Myocyte (in vitro differentiated cells): ENCODE measurements at places on chromosomes 11 and 22.
A peak's percentile ranks its signal among the peaks of the same experiment; 100 is the strongest.

DNA sequence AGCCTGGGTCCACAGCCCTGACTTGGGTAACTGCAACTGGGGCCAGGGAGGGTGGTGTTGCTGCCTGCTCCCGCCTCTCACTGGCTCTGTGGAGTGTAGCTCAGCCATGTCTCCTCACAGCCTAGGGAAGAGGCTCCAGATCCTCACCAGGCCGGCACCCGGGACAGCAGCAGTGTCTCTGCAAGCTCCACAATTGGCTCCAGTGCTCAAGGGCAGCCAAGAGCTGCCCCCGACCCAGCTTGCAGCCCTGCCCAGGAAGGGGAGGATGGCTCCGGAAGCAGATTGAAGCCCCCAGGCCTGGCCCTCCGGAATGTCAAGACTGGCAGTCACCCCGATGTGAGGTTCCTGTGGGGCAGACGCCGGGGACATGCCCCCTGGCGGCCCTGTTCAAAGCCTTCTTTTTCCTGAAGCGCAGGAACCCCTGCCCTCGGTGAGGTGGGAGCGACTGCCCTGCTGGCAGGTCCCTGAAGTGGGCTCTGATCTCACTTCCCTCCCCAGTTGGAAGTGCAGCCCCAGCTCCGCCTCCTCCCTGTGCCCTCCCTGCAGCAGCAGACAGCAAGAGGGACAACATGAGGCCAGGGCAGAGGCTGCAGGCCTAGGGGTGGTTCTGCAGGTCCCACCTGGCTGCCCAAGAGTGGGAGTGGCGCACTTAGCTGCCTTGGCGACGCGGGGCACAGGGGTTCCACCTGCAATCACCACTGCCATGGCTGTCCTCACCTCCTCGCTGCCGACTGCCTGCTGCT, 816.2 kb upstream of the LUZP2 start:
- DNase-seq, result no peak

GRCh38 chr11:117877120-117877784, 794 bp upstream of the FXYD6 start:
- no peak for DNase-seq

DNA sequence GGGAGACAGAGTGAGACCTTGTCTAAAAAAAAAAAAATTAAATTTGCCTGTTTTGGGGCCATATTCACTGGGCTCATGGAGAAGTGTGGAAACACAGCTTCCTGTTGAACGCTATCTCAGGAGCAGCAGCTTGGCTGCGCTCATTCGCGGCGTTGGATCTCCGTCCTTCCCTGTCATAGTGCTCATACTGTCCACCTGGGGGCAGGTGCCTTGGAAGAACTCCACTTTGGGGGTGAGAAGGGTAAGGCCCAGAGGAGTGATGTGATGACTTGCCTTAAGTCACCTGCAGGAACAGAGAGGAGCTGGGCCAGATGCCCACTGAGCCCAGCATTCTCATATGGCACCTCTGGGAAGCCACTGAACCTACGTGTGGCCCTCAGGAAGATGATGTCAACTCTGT, 82.8 kb downstream of the CABIN1 start:
- DNase-seq, result no peak

DNA sequence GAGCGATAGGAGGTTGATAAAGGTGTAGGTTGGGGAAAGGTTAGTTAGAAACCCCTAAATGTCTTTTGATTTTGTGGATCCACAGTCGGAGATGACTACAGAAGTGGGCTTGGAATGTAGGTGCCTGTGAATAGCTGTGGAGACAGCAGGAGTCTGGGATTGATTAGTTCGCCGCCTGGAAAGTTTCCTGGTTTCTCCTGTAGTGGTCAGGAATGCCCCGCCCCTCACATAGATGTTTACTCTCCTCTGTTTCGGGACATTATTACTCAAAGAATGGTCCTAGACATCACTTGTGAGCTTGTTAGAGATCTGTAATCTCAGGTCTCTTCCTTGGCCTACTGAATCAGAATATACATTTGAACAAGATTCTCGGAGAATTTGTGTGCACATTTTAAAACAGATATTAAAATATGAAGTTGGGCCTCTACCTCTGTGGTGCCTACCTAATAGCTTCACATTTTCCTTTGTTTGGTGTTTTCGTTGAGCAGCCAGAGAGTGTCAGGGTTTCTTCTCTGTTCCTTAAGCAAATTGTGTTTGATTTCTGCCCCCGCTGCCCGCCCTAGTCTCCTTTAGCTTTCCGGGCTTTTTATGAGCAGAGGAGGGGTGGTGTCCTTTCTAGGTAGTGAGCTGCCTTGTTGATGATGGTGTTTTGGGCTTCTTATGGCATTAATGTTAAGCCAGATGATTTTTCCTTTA, 89.4 kb downstream of the PPP6R3 start:
- no peak for DNase-seq

GRCh38 chr11:128336203-128336602, 251.2 kb downstream of the ETS1 start:
- DNase-seq, result peak; percentile 36

DNA sequence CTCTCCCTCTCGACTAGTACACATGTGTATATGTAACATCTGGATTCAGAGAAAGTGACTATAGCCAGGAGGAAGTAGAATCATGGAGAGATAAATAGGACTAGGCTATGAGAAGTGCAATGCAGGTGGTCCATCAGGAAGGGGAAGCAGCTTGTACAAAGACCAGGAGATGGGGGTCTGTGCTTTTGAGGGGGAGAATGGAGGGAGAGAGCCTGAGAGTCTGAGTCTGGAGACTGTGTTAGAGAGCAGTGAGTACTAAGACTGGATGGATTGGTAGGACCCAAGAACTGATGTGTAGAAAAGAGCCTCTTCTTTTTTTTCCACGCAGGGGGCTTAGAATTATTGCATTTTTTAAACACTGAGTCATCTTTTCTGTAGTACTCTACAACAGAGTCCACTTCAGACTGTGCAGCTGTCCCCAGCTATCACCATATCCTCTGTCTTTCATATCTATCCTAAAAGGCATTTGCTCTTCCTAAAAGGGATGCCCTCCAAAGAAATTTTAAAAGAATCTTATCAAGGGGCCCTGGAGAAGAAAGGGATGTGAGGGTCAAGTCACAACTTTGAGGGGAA, 80.4 kb downstream of the BDNF start:
- DNase-seq, result peak; percentile 67

DNA sequence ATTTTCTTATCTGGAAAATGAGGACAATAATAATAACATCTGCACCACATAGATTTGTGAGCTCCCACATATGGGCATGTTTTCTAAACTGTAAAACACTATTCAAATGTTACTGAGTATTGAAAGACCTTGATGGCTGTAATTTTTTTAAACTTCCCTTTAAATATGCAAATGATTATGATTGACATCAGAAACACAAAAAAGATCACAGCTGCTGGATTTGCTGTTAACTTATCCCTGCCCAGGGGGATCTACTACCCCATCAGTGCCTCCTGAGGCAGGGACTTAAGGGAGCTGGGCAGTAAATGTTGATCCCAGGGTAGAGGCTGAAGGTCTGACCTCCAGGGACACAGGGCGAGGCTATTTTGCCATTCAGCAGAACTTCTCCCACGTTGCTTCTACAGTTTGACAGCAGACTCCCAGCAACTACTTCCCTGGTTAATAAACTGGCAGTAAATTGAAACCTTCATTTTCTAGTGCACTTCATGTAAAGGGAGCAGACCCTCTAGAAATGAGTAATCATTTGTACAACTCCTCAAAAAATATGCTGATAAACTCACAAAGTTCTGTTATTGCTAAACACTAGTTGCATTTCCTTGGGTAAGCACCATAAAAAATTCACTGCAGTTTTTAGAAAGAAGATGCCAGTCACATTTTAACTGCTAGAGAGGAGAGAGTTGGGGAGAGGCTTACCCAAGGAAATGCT, 20.3 kb downstream of the TMPRSS5 start:
- DNase-seq, result no peak

DNA sequence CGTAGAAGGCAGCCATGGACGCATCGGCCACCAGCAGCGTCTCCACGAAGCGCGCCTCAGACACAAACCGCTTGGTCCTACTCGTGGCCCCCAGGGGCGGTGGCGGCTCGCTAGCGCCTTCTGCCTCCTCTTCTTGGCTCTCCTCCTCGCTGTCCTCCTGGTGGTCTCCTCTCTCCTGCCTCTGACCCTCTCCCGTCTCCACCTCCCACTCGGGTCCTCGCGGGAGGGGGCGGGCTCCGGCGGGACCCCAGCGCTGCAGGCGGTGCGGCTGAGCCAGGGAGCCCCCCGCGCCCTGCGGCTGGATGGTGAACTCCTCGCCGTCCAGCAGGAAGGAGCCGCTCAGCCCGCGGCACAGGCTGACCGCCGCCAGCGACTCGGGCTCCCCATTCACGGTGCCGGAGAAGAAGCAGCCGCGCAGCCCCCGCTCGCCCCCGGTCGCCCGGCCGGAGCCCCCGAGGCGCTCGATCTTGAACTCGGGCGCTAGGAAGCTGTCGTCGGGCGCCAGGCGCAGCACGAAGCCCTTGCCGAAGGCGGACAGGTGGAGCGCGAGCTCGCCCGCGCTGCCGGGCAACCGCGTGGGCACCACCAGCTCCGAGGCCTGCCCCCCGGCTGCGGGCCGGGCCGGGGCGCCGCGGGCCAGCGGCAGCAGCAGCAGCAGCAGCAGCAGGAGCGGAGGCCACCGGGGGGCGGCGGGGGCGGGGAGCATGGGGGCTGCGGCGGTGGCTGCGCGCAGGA, 661 bp downstream of the ADAMTS8 start:
- no peak for DNase-seq

- no peak for DNase-seq
Observed at GRCh38 chr11:122951211-122951610, 30.4 kb downstream of the BSX start.

DNA sequence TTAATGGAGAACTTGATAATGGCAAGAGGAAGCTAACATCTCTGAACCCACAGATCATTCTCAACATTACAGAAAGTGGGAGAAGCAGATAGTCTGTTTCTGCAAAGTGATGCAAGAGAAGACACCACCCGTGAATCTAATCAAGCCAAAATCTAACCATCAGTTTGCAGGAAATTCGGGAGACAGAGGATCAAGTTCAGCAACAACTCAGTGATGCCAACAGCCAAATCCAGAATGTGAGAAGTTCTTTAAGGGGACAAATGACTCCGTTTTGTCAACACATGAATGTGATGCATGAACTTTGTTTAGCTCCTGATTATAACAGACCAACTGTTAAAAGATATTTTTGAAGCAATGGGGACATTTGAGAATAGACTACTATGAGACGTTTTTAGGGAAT, 95.2 kb upstream of the LDLRAD3 start:
- DNase-seq, result no peak

DNA sequence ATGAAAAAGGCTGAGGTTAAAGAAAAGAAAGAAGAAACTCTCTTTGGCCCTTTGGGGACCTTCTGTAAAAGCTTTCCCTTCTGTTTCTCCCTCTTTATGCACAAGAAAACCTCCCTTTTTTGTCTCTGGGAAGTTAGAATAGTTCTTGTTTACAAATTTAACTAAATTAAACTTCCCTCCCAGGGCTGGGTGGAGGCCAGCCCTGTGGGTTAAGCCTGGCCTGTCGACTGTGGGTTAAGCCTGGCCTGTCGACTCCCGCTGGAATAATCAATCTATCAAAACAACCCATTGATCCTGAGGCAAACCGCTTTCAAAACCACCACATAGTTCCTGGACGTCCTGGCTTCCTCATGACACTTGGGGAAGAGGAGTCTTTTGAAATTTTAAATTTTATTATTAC, 1.2 kb upstream of the DRG1 start:
- no peak for DNase-seq

DNA sequence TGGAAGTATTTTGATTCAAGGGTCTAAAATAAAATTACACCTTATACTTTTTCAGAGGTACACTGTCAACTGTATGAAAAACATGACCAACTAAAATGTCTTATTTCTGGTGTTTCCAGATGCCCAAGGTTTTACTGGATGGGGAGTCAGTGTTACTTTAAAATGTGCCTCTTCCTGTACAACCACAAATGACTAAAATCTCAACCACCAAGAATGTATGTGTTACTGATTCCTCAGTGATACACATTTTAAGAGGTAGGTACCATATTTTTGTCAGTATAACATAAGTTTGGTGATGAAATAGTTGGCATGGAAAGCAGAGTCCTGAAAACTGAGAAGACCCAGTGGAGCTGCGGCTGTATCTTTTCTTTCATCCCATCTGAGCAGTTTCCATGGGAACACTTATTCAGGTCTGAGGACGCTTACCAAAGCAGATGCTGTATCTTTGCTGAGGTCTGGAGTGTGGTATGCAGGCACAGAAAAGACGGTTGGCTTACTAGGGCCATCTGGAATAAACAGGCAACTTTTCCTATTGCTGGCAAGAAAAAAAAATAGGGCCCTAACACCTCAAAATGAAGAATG, 21.2 kb upstream of the TP53AIP1 start:
- DNase-seq, result no peak

GRCh38 chr22:48425091-48425506, 1402.6 kb downstream of the BRD1 start:
- DNase-seq, result no peak

GRCh38 chr22:36194971-36195370, 6.6 kb downstream of the APOL4 start:
- DNase-seq, result peak; percentile 81

DNA sequence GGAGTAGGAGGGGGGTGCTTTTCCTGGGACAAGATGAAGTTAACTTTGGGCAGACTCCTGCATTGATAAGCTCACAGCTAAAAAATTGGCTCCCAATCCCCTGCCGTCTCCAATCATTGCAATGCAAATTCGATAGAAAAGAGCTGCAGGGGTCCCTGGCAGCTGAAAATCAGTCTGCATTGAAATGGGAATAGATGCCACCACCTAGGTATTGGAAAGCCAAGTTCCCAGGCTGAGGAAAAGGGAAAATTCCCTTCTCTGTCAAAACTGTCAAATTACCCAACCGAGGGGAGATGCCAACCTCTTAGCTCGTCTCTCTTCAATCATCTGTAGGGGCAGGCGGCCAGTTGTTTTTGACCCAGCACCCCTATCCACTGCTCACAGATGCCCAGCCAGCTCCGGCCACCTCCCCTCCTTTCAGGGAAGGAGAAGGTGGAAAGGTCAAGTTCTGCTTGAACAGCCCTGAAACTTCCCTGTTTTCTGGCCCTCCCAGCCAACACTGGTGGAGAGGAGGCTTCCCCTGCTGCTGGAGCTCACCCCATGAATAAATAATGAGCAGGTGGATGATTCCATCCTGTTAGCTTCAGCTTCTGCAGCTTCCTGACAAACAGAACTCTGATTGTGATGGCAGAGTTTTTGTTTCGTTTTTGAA, 916.3 kb downstream of the TBC1D22A start:
- DNase-seq, result no peak

- DNase-seq, result peak; percentile 2
Observed at GRCh38 chr11:75078233-75078632, 18.4 kb downstream of the OR2AT4 start.

GRCh38 chr11:130315354-130315970, 745 bp upstream of the ZBTB44 start:
- no peak for DNase-seq

GRCh38 chr22:26479792-26480610, 3.6 kb downstream of the HPS4 start:
- no peak for DNase-seq

- DNase-seq, result peak; percentile 80
Observed at GRCh38 chr22:30829901-30830550, 135.4 kb downstream of the OSBP2 start.
